PC-9 (cell line): ENCODE measurements at places on chromosomes 4 and X. TPM values are rescaled to one million over a fixed set of nuclear protein-coding genes. Genes with fewer than 3 reads are reported as not detected.

DNA sequence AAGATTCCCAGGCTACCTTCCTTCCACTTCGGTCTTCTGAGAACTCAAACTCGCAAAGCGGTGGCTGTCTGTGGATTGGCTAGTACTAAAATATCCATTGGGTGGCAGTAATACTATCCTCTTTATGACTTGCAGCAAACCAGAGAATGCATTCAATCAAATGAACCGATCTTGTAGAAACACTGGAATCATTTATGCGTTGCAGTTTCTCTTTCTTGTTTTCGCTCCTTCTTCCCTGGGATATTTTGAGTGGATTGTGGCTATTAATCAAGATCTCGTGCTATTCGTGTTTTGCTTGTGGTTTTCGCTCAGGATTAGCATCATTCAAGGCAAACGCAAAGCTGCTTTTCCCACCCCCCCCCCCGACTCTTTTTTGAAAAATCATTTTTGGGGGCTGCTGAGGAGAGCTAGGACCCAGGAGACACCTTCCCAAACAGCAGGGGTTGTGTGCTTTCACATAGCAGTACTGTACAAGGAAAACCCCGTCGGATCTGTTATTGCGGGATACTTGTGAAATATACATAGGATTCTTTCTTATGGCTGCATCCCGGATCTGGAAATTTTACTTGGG, at the start of gene IL1RAPL1:
Gene IL1RAPL1 (plus strand): TSS at position 466 of the 571 bp plus-strand sequence.
- no peaks in the 10 kb centered on the region for H3K36me3 ChIP-seq
- no peak within 1 kb of the TSS for H3K27ac ChIP-seq
- no peak for DNase-seq
- no peaks in the 10 kb centered on the region for H3K4me1 ChIP-seq

- DNase-seq = peak; percentile 48
- no peaks in the 10 kb centered on the region for H3K27me3 ChIP-seq
- no peak overlapping the region for H3K27ac ChIP-seq
- no peak overlapping the region for H3K4me3 ChIP-seq
- no peaks in the 10 kb centered on the region for H3K36me3 ChIP-seq
- peaks cover 4% of the 10 kb centered on the region; the same call in 1 of the 2 replicates for H3K4me1 ChIP-seq
Measured at GRCh38 chr4:169485791-169486742, 126.3 kb downstream of the NEK1 start.

GRCh38 chr4:151940926-151941617, 180.3 kb upstream of the GATB start:
- no peaks in the 10 kb centered on the region for H3K27me3 ChIP-seq
- H3K36me3 ChIP-seq = no peaks in the 10 kb centered on the region
- H3K27ac ChIP-seq = no peak overlapping the region
- no peak for DNase-seq
- no peaks in the 10 kb centered on the region for H3K4me1 ChIP-seq

DNA sequence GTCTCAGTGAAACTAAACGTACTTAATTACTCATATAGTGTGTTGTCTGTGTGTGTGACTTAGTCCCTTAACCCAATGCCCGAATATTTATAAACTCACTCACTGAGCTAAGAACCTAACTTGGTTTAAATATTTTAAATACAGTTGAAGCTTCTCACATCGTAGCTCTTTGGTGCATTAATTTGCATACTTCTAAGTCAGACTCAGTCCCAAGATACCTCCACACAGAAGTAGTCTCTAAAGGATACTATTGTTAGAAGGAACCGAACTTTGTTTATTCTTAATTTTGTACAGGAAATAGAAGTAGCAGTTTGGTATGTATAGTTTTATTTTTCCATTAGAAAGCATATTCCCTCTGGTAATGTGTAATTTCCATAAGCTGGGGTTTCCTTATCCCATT, 54.0 kb upstream of the NKAP start:
- no peaks in the 10 kb centered on the region for H3K4me1 ChIP-seq
- no peak overlapping the region for H3K4me3 ChIP-seq
- no peaks in the 10 kb centered on the region for H3K36me3 ChIP-seq
- H3K27me3 ChIP-seq = peaks cover 41% of the 10 kb centered on the region
- no peak for DNase-seq

- no peaks in the 10 kb centered on the region for H3K4me1 ChIP-seq
- H3K4me3 ChIP-seq = no peak overlapping the region
- no peaks in the 10 kb centered on the region for H3K36me3 ChIP-seq
- no peaks in the 10 kb centered on the region for H3K27me3 ChIP-seq
- H3K27ac ChIP-seq = no peak overlapping the region
- no peak for DNase-seq
Measured at GRCh38 chr4:45082101-45082500, 355.7 kb upstream of the GNPDA2 start.

GRCh38 chr4:166335256-166335938, 462.4 kb downstream of the TLL1 start:
- H3K27me3 ChIP-seq = no peaks in the 10 kb centered on the region
- H3K4me1 ChIP-seq = no peaks in the 10 kb centered on the region
- H3K4me3 ChIP-seq = no peak overlapping the region
- no peak overlapping the region for H3K27ac ChIP-seq
- no peaks in the 10 kb centered on the region for H3K36me3 ChIP-seq
- no peak for DNase-seq

- H3K4me3 ChIP-seq = no peak overlapping the region
- H3K27ac ChIP-seq = no peak overlapping the region
- DNase-seq = no peak
- no peaks in the 10 kb centered on the region for H3K4me1 ChIP-seq
Measured at GRCh38 chr4:101123231-101123630, 224.1 kb downstream of the PPP3CA start.

DNA sequence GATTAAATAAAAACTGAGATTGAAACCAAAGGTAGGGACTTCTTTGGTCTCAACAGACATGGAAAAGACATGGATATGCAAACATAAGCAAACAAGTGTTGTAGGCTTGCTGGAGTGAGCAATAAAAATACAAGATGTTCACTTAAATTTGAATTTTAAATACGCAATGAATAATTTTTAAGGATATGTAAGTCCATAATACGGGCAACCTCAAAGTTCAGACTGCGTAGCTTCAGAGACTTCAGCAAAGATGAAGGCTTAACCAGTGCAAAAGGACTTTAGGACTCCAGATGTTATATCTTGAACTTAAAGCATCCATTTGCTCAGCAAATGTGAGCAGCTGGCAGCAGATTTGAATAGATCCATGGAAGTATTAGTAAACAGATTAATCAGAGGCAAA, 549.3 kb downstream of the ARAP2 start:
- H3K27me3 ChIP-seq = no peaks in the 10 kb centered on the region
- H3K36me3 ChIP-seq = no peaks in the 10 kb centered on the region
- no peak overlapping the region for H3K4me3 ChIP-seq
- no peak overlapping the region for H3K27ac ChIP-seq

DNA sequence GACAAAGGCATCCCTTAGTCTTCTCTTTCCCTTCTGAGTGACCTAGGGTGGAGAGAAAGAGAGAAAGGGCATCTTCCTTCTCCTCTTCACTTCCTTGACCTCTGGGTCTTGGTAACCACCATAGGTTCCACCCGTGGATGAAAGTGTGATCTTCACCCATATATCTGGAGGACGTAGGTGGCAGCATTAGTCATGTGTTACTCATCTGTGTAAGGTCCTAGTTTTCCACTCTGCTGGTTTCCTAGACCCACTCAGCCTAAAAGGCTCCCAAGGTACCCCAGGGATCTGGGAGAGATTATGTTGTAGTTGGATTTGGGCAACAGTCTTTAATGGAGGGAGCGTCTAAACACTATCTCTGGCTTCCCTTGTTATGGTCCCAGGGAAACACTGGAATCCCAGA, 45.5 kb upstream of the RAB9B start:
- H3K27me3 ChIP-seq = no peaks in the 10 kb centered on the region
- H3K4me3 ChIP-seq = no peak overlapping the region
- no peaks in the 10 kb centered on the region for H3K36me3 ChIP-seq
- H3K27ac ChIP-seq = no peak overlapping the region
- H3K4me1 ChIP-seq = no peaks in the 10 kb centered on the region
- DNase-seq = no peak

- H3K4me1 ChIP-seq = peaks cover 51% of the 10 kb centered on the region
- no peaks in the 10 kb centered on the region for H3K27me3 ChIP-seq
- H3K27ac ChIP-seq = peak overlapping the region; percentile 89
- peak; percentile 68 for DNase-seq
- H3K36me3 ChIP-seq = 0 out of 2 replicates have a peak, but pooled peaks cover 11% of the 10 kb centered on the region
Measured at GRCh38 chr4:76214177-76214675, 602 bp upstream of the SCARB2 start.

DNA sequence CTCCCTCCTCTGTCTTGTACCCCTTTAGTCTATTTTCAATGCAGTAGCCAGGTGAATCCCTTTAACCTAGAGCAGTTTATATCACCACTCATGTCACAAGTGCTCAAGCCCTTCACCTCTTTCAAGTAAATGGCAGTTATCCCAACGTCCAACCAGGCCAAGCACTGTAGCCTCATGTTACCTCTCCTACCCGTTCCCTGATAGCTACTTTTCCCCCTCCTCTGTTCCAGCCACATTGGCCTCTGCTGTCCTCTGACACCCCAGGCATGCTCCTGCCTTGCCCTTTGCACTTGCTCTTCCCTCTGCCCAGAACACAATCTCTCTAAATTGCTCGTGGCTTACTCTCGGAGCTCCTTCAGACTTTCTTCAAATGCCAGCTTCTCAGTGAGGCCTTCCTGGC, 15.2 kb downstream of the GUCY1B1 start:
- no peaks in the 10 kb centered on the region for H3K36me3 ChIP-seq
- no peak for DNase-seq
- no peaks in the 10 kb centered on the region for H3K27me3 ChIP-seq
- no peak overlapping the region for H3K27ac ChIP-seq
- H3K4me1 ChIP-seq = no peaks in the 10 kb centered on the region

DNA sequence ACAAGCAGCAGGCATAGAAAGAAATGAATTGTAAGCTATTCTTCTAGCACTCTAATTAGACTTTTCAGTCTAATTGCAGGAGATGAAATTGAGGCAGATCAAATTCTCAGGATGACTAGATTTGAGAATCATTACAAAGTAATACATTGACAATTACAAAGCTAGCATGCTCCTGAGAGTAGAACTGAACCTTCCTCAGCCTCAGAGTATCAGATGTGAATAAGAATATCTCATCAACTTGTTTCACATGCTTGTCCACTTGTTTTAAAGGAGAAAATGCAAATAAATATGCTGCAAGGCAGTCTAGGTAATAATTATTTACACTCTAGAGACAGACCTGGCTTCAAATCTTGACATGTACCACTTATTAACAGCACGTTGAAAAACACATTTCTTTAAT, 491.0 kb upstream of the MAGEB2 start:
- no peak for DNase-seq

DNA sequence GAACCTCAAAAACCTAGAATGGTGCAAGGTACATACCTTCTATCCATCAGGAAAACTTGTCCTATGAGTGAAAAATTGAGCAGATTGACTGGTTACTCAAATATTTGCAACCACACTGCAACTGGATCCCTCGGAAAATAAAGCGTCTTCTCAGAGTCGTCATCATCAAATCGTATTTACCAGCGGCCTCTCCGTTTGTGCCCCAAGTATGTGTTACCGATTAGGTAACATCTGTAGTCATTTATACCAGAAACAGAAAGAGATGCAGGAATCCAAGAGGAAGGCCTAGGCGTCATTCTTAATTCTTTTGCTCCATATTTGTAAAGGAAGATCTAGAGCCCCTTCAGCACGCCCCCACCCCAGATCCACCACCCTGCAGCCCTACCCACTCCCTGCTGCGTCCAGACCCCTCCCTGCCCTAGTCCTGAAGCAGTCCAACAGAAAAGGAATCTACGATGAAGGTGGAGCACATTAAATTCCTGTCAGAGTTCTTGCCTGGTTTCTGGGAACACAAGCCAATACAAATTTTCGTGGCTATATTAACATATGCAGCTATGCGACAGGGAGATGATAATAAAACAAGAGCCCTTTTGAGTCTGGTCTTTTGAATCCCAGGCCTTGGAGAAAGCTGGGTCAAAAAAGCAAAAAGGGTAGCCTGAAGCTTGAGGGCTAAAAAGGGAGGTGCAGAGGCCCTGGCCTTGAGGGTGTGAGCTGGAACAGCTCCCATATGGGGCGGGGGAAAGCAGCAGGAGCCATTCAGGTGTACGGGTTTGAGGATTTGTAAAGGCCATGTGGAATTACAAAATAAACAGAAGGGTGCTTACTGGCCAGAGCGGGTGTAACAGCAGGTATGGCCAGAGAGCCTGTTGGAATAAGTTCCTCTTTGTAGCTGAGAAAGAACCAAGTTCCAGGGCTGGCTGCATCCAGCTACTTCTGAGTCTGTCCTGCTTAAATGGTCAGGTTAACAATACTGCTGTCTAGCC, 77.0 kb downstream of the ZNF827 start:
- no peaks in the 10 kb centered on the region for H3K27me3 ChIP-seq
- no peak for DNase-seq
- H3K36me3 ChIP-seq = no peaks in the 10 kb centered on the region
- no peaks in the 10 kb centered on the region for H3K4me1 ChIP-seq

DNA sequence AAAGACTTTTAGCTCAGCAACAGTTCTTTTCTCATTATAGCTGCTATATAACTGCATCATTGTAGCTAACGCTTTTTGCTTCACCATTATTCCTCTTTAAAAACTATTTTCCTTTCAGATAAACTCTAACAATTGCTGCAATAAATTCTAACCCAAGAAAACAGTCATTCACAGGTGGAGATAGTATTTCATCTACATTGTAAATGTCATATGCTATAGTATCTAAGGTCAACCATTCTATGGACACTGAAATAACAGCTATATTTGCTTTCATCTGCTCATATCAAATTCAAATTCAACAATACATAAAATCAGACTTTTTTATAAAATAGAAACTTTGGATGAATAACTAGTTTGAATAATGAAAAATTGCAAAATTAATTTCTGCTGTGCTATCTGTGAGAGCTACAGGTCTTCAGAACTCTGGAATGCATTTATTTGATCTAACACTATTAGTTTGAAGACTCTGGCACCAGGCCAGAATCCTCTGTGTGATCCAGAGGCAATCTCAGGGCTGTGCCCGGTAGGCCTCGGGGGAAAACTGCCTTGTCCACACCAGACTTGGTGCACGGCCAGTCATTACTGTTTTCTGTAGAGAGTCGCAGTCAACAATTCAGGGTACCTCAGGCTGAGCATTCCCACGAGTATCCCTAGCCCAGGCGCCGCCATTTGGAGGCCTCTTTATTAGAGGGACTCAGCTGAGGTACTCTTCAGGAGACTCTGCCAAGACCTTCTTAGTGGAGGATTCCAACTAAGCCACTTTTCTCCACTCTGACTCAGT, 332.4 kb downstream of the SLC7A11 start:
- no peaks in the 10 kb centered on the region for H3K36me3 ChIP-seq
- H3K27ac ChIP-seq = no peak overlapping the region
- H3K4me3 ChIP-seq = no peak overlapping the region
- no peaks in the 10 kb centered on the region for H3K27me3 ChIP-seq

DNA sequence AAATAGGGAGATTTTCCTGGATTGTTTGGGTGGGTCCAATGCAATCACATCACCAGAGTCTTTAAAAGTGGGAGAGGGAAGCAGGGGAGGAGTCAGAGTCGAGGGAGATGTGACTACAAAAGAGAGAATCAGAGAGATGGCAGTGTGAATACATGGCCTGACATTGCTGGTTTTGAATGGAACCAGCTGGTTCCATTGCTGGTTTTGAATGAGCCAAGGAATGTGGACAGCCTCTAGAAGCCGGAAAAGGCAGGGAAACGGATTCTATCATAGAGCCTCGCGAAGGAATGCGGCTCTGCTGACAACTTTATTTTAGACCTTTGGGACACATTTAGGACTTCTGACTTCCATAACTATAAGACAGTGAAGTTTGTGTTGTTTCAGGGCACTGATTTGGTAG, 627.0 kb upstream of the HTR2C start:
- H3K27ac ChIP-seq = no peak overlapping the region
- DNase-seq = no peak
- H3K4me3 ChIP-seq = no peak overlapping the region
- H3K36me3 ChIP-seq = no peaks in the 10 kb centered on the region

The FHIP1A gene
- total RNA-seq = 33.7 and 35.5 TPM in 2 replicates

The PROM1 gene
- not detected in 2 replicates for total RNA-seq

The CTPS2 gene
- 14.0 and 15.8 TPM in 2 replicates for total RNA-seq

The PAGE2B gene
- total RNA-seq = not detected in 2 replicates

The ADGRG2 gene
- total RNA-seq = 0.20 and 0.22 TPM in 2 replicates

The EGFL6 gene
- not detected in 2 replicates for total RNA-seq

The CENPI gene
- 18.0 and 26.1 TPM in 2 replicates for total RNA-seq
